Stimulated activated CD8-positive, alpha-beta memory T cell treated with anti-CD3 and anti-CD28 coated beads, Interleukin-4, amount 100 ng/mL, for 1 hour (primary cell): ENCODE measurements at places on chromosomes 3 and 15.

- no peak for DNase-seq
Measured at GRCh38 chr3:64293121-64293520, 67.9 kb upstream of the PRICKLE2 start.

GRCh38 chr15:54347082-54347827 lies 369.0 kb downstream of the UNC13C start:
- no peak for DNase-seq

GRCh38 chr3:99839613-99840012 lies 22.0 kb downstream of the CMSS1 start:
- DNase-seq = no peak

- DNase-seq = no peak
Measured at GRCh38 chr15:50665938-50666337, 20.7 kb downstream of the TRPM7 start.

GRCh38 chr3:49553324-49553691 lies 969 bp upstream of the BSN start:
- DNase-seq = no peak

- no peak for DNase-seq
Measured at GRCh38 chr3:190701096-190701532, 161.4 kb downstream of the GMNC start.

DNA sequence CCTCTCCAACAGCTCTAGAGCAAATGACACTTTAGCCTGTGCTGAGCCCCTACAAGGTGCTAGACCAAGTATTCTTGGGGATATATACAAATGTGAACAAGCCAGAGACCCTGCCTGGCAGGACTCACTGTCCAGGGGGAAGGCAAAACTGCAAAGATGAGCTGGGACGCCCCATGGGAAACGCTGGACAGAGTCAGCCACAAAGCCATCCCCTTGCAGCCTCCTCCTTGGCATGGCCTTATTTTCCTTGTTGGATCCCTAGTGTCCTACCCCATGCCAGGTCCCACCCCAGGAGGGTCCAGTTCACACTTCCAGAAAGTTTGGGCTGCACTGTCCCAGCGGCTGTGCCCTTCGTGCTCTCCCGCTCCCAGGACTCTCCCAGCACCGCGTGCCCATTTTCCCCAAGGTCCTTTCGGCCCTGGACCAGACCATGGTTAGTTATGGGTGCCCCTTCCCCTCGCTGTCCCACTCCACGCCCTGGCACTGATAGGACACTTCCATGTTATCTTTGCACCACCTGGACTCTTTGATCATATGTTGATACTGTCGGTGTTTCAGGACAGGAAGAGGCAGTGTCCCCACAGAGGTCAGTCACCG lies 5.8 kb upstream of the NRROS start:
- no peak for DNase-seq

DNA sequence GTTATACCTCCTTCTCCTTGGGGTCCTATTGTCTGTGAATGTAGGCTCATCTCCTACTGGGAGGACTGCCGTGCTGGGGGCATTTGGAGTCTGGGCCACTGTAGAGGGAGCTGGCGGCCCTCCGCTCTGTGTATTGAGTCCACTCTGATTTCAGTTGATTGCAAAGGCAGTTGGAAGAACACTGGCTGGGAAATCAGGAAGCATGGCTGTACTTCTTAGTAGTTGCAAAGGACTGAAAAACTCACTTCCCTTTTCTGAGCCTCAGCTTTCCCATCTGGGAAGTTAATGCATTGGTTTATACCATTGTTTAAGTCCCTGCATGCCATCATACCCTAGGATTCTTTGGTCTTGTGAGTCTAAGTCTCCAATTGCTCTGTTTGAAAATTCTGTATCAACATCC lies 46.7 kb downstream of the TMED3 start:
- no peak for DNase-seq

DNA sequence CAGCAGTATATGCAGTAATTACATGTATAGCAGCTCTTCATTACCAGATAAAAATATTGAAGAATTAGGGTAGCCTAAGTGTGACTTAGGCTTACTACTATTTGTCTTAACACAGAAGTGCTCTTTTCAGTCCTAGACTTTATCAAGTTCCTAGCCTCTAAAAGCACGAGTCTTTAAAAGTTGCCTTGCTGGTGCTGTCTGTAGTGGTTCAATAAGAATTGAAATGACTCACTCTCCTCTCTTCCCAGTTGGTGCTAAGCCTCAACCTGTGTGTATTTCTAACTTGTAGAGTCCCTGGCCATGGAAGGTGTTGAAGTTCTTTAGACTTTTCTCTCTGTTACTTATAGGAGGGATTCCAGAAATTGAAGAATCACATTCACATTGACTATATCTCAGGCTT lies 395.4 kb upstream of the THRB start:
- DNase-seq = no peak

- no peak for DNase-seq
Measured at GRCh38 chr3:141738891-141739363, 829 bp downstream of the RNF7 start.

DNA sequence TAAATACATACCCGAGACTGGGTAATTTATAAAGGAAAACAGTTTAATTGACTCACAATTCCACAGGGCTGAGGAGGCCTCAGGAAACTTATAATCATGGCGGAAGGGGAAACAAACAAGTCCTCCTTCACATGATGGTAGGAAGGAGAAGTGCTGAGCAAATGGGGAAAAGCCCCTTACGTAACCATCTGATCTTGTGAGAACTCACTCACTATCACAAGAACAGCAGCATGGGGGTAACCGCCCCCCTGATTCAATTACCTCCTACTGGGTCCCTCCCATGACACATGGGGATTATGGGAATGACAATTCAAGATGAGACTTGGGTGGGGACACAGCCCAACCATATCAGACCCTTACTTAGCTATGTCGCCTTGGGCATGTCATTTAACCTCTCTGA lies 27.7 kb downstream of the SCG3 start:
- no peak for DNase-seq

DNA sequence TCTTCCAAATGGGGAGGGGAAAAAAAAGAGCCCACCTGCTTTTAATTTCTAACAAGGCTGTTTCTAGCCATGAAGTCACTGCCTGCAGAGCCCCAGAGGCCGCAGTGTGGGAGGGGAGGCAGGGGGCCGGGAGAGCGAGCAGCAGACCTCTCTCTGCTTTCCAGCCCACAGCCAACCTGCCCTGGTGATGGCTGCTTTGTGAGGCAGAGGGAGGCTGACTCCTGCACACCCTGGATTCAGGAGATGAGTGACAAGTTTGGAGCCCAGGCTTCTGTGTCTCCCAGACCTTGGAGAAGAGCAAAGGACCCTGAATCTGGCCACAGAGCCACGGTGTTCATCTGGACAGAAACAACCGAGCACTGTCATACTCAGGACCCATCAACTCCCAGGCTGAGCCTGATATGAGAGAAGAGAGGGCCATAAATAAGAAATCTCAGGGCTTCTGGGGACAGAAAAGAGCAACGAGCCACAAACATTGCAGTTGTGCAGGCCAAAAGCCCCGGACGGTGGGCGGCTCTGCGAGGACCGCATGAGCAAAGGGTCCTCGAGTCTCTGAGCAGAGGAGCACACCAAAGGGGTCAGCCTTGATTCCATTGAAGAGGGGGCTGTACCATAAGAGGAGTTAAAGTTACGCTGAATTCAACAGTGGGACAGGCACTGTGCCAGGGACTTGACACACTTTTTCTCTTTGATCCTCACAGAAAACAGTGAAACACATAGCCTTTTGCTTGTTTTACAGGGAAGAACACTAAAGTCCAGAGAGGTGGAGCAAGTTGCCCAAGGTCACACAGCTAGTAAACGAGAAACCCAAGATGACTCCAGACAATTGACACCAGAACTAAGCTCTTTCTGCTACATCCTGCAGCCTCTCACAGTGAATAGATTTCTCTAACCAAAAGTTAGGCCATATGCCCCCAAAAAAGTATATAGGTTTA lies 97.2 kb downstream of the SEMA5B start:
- no peak for DNase-seq

- no peak for DNase-seq
Measured at GRCh38 chr3:120460862-120461261, 10.1 kb upstream of the FSTL1 start.

DNA sequence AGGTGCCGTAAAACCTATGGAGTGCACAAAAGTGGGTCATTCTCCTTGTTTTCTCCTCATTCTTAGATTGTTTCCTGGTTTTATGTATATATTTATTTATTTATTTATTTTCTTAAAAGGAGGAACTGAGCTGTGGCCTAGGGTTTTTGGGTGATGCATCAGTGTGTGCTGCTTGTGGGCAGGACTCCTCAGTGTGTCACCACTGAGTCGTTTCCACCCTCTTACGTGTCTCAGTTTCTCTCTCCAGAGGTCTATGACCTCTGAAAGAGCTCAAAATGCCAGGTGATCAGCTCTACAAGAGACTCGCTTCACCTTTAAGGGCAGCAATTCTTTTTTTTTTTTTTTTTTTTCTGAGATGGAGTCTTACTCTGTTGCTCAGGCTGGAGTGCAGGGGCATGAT lies 72.9 kb downstream of the CD200 start:
- DNase-seq = no peak

DNA sequence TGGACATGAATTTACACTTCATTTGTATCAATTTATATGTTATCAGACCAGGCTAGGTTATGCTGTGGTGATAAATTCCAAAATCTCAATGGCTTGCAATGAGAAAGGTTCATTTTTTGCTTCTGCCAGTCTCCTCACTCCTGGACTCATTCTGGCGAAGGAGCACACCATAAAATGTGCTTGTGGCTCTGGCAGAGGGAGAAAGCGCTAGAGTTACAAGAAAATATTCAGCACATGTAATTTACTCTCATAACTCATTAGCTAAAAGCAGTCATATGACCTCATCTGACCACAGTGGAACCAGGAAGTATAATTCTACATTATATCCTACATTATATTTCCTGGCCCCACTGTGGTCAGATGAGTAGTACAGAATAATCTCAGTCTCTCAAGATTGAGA lies 193.8 kb downstream of the BCHE start:
- DNase-seq = no peak

- DNase-seq = no peak
Measured at GRCh38 chr3:190601622-190602021, 87.7 kb downstream of the IL1RAP start.

- no peak for DNase-seq
Measured at GRCh38 chr3:192577271-192577670, 150.1 kb downstream of the FGF12 start.

DNA sequence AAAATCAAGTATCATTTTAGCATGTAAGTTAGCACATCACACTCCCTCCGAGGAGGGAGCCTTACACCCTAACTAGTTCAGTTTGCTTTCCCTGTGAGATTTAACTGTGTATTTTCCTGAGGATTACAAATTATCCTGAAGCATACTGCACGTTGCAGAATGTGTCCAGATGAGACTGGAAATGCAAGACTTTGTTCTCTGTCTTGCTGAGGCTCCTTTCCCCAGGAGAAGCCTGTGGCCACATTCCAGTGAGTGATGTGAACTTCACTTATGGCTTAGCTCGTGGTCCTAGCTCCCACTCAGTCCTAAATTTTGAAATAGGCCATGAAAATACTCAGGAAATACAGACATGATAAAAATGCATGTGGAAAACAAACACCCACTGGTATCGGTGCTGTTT lies 23.7 kb downstream of the PDZRN3 start:
- DNase-seq = no peak

- DNase-seq = no peak
Measured at GRCh38 chr3:39186692-39187151, 5.7 kb downstream of the XIRP1 start.

- DNase-seq = no peak
Measured at GRCh38 chr3:187456250-187456649, 88.1 kb downstream of the RTP4 start.

DNA sequence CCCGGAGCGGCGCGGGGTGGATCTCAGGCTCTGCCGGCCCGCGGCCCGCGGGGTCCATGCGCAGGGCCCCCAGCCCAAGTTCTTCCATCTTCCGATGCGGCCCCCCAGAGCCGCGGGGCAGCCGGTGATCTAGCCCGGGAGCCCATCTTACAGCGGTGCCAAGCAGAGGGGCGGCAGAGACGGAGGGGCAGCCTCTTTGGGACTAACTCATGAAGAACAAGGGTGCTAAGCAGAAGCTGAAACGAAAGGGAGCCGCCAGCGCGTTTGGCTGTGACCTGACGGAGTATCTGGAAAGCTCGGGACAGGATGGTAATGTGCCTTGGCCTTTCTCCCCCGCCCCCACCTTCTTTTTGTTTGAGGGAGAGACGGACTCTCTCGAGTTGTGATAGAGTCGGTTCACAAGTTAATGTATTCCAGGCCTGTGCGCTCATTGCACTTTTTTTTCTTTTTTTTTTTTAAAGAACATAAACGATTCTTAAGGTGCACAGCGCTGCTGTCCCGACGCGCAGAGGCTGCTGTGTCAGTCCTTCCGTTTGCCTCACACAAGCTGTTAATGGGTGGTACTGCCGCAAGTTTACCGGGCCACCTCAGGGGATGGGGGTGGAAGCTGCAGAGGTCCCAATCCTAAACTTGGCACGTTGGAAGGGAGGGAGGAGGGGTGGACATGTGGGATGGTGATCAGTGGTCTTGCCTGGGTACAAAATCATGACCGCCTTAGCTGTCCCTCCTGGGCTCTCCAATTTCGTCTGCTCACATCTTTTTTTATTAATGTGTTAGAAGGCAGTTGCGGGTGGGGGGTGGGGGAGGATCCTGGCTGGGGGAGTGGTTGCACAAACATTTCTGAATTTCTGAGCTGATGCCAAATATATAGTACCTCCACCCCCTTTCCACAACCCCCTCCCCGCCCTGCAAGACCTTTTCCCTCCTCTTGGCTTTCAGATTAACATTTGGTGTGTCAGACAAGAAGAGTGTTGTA lies 801 bp downstream of the ARHGAP31 start:
- peak; percentile 33 for DNase-seq

DNA sequence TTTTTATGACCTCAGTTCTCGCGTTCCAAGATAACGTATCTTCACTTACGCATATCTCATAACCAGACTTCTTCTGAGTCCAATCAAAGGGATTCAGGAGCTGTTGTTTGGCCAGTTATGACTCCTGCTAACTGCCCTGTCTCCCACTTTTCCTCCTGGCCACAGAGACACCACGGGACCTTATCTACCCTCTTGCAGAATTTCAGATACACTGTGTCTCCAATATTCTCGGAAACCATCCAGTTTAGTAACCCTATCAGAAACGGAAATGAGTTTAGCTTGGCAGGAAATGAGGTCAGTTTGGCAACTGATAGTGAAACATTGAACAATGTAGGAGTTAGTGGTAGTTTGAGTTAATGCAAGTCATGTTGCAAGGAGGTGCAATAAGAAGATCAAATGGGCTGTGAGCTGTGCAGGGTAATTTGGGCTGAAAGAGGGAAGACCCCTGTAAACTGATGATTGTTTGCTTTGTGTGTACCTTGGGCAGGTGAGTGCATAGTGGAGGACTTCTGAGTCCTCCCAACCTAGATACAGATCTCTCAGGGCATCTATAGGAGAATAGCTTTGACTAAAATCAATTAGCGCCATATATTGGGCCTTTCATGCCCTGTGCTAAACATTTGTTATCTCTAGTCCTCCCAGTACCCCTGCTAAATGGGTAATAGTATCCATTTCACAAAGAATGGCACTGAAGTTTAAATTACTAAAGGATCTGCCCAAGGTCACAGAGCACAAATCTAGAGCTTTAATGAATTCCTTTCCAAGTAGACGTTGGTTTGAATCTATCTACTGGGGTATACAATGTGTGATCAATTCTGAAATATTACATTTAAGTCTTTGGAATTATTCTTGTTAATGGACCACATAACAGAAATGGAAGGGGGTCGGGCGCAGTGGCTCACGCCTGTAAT lies 41.3 kb upstream of the PIK3CB start:
- no peak for DNase-seq

GRCh38 chr15:83446904-83447709 lies at the start of gene SH3GL3:
Gene SH3GL3 (plus strand): TSS chr15:83447341. CDS start chr15:83447534, 193 bp downstream.
- DNase-seq = peak; percentile 19

GRCh38 chr3:11198070-11198469 lies 43.8 kb downstream of the HRH1 start:
- no peak for DNase-seq

- DNase-seq = no peak
Measured at GRCh38 chr3:61729038-61729634, 167.8 kb downstream of the PTPRG start.

GRCh38 chr15:58285921-58286278 lies 145.9 kb upstream of the LIPC start:
- DNase-seq = no peak
